ENCODE measurements at places on chromosomes 11 and 22.

DNA sequence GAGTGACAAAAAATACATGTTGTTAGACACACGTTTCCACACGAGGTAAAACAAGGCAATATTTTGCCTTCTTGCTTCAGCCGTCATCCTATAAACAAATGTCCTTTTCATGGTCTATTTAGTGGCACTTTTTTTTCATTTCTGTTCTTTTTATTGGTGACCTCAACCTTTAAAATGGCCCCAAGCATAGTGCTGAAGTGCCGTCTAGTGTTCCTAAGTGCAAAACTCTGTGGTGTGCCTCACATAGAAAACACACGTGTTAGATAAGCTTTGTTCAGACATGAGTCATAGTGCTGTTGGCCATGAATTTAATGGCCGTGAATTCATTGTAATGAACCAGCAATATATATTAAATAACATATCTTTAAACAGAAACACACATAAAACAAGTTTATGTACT is 15.6 kb downstream of the OVCH2 start:
- DNase-seq = no peak

DNA sequence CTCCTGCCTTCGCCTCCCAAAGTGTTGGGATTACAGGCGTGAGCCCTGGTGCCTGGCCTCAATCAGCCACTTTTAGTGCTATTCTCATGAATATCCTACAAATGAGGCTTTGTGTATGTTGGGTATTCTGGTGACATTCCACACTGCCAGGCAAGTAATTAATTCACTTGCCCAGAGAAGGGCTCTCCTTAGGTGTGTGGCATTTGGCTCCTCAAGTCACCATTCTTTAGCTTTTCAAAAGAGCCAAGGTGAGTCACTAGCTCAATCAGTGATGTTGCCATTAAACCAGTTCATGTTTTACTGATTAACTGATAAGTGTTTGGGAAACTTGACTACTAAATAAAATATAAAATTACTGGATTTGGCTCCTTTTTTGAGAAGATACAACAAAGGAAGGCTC is 52.2 kb downstream of the SLC25A17 start:
- no peak for DNase-seq

- no peak for DNase-seq
These were observed 2.0 kb downstream of the NTM start for GRCh38 chr11:131372234-131372962.

DNA sequence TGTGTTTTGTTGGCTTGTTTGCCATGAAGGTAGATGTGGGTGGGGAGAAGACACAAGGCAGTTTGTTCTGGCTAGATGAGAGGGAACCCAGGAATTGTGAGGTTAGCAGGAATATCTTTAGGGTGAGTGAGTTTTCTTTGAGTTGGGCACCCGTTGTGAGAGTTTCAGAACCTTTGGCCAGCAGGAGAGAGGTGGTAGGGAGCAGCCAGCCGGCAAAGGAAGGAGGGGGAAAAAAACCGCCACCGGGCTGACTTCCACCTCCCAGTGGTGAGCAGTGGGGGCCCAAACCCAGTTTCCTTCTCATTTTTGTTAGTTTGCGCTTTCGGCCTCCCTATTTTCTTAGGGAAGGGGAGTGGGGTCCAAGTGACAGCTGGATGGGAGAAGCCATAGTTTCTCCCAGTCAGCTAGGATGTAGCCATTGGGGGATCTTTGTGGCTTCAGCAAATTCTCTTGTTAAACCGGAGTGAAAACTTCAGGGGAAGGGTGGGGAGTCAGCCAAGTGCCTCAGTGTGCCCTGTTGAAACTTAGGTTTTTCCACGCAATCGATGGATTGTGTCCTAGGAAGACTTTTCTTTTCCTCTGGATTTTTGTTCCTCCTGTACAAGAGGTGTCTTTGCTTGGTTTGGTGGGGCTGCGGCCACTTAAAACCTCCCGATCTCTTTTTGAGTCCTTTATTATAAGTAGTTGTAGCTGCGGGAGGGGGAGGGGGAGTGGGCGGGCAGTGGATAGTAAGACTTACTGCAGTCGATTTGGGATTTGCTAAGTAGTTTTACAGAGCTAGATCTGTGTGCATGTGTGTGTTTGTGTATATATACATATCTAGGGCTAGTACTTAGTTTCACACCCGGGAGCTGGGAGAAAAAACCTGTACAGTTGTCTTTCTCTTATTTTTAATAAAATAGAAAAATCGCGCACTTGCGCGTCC is 1.1 kb upstream of the GCAT start:
- no peak for DNase-seq

DNA sequence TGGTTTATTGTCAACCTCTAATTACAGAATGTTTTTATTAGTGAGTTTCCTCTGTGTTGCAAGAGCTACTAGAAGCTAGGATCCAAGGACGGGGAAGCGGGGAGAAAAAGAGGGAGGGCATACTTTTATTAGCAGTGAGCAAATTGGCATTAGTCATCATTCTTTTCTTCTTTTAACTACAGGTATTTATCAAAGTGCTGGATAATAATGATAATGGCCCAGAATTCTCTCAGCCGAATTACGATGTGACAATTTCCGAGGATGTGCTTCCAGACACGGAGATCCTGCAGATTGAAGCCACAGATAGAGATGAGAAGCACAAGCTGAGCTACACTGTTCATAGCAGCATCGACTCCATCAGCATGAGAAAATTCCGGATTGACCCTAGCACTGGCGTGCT is 179.7 kb upstream of the MTNR1B start:
- no peak for DNase-seq

DNA sequence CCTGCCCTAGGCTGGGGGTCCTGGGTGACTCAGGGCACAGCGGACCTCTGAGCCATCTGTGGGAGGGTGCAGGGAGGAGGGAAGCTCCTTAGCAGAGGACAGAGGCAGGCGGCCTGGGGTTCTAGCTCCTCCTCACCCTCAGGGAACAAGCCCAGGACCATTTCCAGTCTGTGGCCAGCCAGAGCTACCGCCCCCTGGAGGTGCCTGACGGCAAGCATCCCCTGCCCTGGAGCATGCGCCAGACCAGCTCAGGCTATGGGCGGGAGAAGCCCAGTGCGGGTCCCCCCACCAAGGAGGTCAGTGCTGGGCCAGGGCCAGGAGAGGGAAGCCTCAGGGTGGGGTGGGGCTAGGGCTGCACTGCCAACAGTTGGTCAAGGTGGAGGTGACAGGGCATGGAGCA is 26.0 kb upstream of the LRRC10B start:
- DNase-seq = peak; percentile 23

- DNase-seq = no peak
These were observed 33.7 kb downstream of the EXPH5 start for GRCh38 chr11:108559904-108560303.

- no peak for DNase-seq
These were observed 403 bp downstream of the RBM7 start for GRCh38 chr11:114400915-114401223.

- no peak for DNase-seq
These were observed 396.7 kb downstream of the BUD13 start for GRCh38 chr11:116376054-116376453.

DNA sequence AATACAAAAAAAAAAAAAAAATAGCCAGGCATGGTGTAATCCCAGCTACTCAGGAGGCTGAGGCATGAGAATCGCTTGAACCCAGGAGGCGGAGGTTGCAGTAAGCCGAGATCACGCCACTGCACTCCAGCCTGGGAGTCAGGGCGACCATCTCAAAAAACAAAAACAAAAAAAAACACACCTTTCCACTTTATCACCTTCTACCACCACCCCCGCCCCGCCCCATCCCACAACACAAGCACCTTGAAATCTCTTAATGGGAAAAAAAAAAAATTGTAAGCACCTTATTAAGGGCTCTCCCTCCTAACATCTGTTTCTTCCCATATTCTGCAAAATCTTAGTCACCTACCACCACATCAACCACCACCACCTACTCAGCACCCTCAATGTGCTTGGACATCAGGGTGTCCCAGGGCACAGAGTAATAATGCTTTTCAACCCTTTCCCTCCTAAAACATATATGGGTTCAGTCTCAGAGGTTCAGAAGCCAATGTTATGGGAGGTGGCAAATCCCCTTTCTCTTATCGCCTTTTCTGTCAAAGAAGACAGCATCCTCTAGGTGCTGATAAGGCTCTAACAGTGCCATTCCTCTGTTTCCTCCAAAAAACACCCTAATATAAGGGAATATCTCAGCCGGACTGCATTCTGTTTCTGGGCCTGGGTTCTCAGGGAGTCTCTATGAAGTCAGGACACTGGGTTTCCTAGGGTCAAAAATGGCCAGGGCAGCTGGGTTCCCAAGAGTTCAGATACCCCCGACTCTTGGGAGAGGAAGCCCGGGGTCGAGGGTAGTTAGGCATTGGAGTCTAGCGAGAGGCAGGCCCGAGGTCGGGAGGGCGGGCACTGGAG is 718 bp downstream of the INTS5 start:
- DNase-seq = no peak

DNA sequence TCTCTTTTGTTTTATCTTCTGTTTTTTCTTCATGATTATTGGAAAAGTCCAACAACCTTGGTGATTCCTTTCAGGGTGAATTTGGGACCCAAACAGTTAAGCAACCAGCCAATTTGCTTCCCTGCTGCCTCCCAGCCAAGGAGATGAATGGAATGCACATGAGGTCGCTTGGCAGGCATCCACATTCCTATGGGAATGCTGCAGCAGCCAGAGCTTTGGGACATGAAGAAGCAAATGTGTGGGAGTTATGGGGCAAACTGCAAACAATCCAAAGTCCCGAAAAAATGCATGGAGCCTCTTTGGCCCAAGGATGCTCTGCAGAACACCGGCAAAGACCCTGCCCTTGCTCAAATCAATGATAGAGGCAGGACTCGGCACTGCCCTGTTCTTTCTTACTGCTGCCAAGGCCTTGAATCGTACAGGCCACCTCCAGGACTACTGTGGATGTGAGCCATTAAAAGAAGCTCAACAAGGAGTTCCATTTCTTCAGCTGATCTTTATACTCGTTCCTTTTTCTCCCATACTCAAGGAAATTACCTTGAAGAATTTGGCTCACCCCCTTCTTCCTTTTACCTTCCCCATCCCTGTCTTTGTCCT is 117.3 kb upstream of the TEAD1 start:
- DNase-seq = no peak

GRCh38 chr11:60914633-60915247 is 782 bp downstream of the TMEM109 start:
- peak; percentile 40 for DNase-seq

DNA sequence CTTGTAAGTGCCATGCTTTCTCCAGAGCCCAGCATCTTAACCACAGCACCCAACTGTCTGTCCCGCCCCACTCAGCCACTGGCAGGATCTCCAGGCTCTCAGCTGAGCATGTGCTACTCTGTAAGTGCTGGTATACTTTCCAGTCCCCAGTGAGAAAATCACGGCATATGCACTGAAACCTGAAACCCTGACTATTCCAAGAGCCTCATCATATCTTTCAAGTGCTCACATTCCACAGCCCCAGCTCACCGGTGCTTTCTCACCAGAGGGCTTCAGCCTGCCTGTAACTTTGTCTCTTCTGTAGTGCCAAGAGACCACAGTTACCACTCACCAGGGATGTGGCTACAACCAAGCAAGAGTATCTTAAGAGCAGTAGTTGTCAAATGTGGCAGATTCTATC is 24.4 kb upstream of the PAMR1 start:
- no peak for DNase-seq

- DNase-seq = peak; percentile 16
These were observed 1.2 kb downstream of the TOB2 start for GRCh38 chr22:41445129-41446056.

- DNase-seq = no peak
These were observed 834.6 kb downstream of the JRKL start for GRCh38 chr11:97224396-97224795.

- no peak for DNase-seq
These were observed 10.2 kb downstream of the SCGB1A1 start for GRCh38 chr11:62428871-62429560.

DNA sequence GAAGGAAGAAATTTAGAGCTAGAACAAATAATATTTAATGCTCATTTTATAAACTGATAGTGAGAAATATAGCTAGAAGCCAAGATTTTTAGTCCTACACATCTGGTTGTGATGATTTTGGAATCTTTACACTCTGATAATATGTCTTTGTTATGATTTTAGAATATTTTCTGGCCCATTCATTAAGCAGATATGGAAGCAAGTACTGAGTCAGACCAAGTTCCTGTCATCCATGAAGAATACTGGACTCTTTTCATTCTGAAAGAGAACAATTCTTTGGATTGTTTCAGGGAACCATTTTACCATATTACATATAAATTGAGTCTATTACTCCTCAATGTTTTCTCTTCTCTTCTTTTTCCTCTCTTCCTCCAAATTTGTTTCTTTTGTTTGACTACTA is 227.4 kb downstream of the TMEM135 start:
- no peak for DNase-seq

DNA sequence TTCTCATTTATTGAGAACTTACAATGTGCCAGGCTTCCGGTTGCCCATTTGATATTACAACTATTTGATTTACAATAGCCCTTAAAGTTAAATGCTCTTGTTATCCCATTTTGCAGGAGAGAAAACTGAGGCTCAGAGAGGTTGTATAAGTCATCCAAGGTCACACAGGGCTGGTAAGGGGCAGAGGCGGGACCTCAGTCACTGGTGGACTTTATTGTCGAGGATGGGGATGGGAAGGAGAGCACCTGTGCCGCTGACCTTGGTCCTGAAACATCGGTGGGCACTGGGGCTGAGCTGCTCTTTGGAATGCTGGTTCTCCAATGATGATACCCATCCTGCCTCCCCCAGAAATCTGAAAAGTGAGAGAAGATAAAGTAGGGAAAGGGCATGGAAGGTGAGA is 265.4 kb downstream of the MIAT start:
- no peak for DNase-seq

DNA sequence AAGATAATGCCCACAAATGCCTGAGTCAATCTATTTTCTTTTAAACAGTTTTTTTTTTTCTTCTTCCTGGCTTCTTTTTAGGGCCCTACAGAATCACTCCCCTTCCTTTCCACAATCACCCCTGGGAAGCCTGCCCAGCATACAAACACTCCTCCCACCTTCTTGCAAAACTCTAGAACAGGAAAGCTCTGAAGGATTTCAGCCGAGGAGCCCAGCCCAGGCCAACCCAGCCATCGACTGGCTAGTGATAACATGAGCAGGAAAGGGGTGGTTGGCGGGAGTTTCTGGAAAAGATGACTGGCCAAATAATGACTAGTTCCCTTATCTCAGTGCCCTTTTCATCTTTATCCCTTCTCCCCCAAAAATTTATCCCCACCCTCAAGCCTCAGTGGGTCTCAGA is 68.2 kb downstream of the USP35 start:
- DNase-seq = no peak

GRCh38 chr11:72780296-72781062 is 13.4 kb downstream of the STARD10 start:
- no peak for DNase-seq

GRCh38 chr22:18024956-18025720 is 777 bp upstream of the MICAL3 start:
- no peak for DNase-seq

DNA sequence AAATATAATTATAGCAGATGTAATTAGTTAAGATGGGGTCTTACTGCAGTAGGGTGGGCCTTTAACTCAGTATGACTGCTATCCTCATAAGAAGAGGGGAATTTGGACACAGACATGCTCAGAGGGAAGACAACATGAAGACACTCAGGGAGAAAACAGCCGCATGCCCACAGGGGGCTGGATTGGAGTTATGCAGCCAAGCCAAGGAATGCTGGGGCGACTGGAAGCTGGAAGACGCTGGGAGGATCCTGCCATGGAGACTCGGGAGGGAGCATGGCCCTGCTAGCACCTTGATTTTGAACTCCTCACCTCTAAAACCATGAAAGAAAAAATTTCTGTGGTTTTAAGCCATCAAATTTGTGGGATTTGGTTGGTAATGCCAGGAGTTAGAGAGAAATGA is 40.9 kb downstream of the PANX1 start:
- DNase-seq = no peak
